ENCODE measurements at places on chromosomes 4 and X.

- no peaks in the 10 kb centered on the region for H3K4me1 ChIP-seq
- no peak overlapping the region for H3K27ac ChIP-seq
- no peaks in the 10 kb centered on the region for H3K27me3 ChIP-seq
Measured at GRCh38 chr4:41514169-41514568, 23.8 kb upstream of the LIMCH1 start.

GRCh38 chrX:39440799-39441284 is 639.6 kb downstream of the MID1IP1 start:
- no peaks in the 10 kb centered on the region for H3K36me3 ChIP-seq
- H3K27ac ChIP-seq, result peak overlapping the region; percentile 80
- no peak for DNase-seq
- H3K4me1 ChIP-seq, result peaks cover 56% of the 10 kb centered on the region
- no peaks in the 10 kb centered on the region for H3K27me3 ChIP-seq

GRCh38 chrX:19673375-19674040 is 158.2 kb upstream of the MAP3K15 start:
- peaks cover 9% of the 10 kb centered on the region for H3K4me1 ChIP-seq
- H3K27me3 ChIP-seq, result no peaks in the 10 kb centered on the region
- H3K36me3 ChIP-seq, result peaks cover 8% of the 10 kb centered on the region
- H3K27ac ChIP-seq, result no peak overlapping the region
- H3K4me3 ChIP-seq, result no peak overlapping the region

DNA sequence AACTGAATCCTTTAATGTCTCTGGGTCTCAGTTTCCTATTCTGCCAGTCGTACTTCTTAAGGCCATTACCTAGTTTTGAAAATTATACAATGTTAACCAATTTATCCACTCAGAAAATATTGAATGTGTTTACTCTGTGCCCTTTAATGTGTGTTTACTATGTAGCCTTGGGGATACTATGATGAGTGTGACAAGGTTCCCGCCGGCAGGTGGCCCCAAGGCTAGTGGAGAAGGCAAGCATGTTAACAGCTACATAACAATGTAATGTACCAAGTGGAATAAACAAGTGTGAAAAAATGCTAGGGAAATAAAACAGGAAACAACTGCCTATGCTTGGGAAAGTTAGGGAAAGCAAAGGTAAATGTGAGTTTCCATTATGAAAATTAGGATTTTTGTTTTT is 187.3 kb upstream of the MBNL3 start:
- no peak overlapping the region for H3K4me3 ChIP-seq
- no peaks in the 10 kb centered on the region for H3K36me3 ChIP-seq
- H3K27ac ChIP-seq, result no peak overlapping the region
- no peaks in the 10 kb centered on the region for H3K27me3 ChIP-seq

DNA sequence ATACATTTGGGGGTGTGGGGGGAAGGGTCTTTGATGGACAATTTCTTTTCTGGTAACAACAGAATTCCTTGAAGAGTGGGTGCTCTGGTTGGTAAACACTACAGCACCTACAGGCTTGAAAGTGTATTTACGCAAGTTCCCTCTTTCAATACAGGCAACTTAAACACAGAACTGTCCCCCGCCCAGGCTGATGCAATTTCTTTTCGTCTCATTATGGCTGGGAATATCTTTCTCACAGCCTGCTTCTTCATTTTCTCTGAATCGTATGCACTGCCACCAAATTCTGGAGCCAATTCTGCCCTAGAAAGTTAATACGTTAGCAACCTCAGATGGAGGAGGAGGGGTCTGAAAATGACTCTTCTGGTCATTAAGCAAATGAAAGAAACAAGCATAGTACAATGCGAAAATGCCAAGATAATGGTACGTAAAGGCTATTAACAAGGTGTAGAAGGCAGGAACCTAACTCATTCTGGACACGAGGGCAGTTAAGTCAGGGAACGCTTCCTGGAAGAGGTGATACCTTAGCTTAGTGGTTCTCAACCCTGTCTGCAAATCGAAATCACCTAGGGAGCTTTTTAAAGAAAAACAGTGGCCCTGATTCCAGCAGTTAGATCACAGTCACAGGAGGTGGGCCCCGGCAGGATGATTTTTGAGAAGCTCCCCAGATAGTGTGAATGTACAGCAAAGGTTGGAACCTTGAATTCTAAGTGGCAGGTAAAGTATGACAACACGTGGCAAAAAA is 1.0 kb downstream of the AGA start:
- H3K27me3 ChIP-seq, result no peaks in the 10 kb centered on the region
- H3K36me3 ChIP-seq, result no peaks in the 10 kb centered on the region
- H3K4me1 ChIP-seq, result peaks cover 17% of the 10 kb centered on the region
- peak overlapping the region; percentile 91 for H3K27ac ChIP-seq

GRCh38 chr4:132998585-132999230 is 150.4 kb upstream of the PCDH10 start:
- no peaks in the 10 kb centered on the region for H3K36me3 ChIP-seq
- no peaks in the 10 kb centered on the region for H3K27me3 ChIP-seq
- H3K27ac ChIP-seq, result no peak overlapping the region
- no peaks in the 10 kb centered on the region for H3K4me1 ChIP-seq
- DNase-seq, result no peak

DNA sequence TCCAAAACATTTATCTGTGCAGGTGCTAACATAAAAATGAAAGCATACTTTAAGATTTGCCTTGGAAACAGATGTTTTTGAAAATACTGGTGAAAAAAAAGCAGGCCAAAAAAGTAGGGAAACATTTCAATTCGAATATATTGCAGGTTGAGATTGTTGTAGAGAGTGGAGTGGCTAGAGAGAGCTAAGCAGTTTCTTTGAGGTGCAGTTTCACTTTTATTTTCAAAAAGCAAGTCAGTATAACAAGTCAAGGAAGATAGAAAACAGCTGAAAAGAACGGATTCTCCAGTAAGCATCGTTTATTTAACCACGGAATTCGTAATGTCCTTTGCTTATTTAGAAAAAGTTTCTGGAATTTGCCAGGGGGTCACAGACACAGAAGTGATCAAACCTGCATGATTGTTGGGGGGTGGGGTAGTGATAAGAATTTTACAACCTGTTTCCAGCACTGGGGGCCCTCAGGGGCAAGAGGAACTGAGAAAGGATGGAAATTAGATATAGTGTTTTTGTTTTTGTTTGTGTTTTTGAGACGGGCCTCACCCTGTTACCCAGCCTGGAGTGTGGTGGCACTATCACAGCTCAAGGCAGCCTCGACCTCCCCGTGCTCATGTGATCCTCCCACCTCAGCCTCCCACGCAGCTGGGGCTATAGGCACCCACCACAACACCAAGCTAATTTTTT is 175.0 kb downstream of the TENM3 start:
- H3K4me3 ChIP-seq, result no peak overlapping the region
- H3K27ac ChIP-seq, result no peak overlapping the region
- no peaks in the 10 kb centered on the region for H3K36me3 ChIP-seq
- H3K27me3 ChIP-seq, result no peaks in the 10 kb centered on the region
- H3K4me1 ChIP-seq, result no peaks in the 10 kb centered on the region

DNA sequence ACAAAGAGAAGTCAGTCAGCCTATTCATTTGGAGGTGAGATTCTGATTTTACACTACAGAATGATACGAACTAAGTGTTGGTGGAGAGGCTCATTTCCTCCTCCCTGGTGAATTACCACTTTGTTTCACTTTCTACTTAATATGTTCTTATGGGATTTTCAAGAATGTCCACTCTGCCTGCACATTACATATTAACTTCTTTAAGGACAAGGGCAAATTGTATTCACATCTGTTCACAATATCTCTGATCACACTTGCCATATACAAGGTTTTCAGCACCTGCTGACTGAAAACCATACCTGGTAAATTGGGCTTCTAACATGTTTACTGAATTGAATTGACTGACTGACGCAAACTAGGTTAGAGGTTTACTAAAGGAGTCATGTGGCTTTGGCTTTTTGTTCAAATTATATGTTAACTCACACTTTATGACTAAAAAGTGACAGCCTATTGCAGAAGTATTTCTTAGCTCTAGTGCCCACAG is 188.4 kb upstream of the MBNL3 start:
- no peaks in the 10 kb centered on the region for H3K36me3 ChIP-seq
- no peak for DNase-seq
- H3K27me3 ChIP-seq, result no peaks in the 10 kb centered on the region
- H3K4me1 ChIP-seq, result no peaks in the 10 kb centered on the region

DNA sequence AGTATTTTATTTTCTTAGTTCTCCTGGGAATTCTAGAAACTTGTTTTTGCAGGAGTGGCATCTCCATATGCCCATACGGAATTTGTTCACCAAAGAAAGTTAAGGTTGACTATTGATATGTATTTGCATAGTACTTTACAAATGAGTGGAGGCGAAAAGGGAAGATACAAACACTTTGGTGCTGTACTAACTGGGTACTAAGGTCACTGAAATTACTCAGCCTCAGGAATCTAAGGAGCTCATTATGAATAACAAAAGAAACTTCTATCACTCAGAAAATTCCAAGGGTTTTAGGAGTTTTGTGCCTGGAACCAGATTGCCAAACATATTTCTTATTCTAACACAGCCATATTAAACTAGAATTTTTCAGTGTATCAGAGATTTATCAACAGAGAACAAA is 27.4 kb upstream of the TMPRSS11B start:
- no peaks in the 10 kb centered on the region for H3K36me3 ChIP-seq
- peaks cover 5% of the 10 kb centered on the region for H3K4me1 ChIP-seq
- H3K27me3 ChIP-seq, result no peaks in the 10 kb centered on the region
- no peak overlapping the region for H3K4me3 ChIP-seq
- DNase-seq, result no peak

GRCh38 chrX:119118780-119119395 is 8.7 kb downstream of the KIAA1210 start:
- H3K27me3 ChIP-seq, result no peaks in the 10 kb centered on the region
- no peak overlapping the region for H3K27ac ChIP-seq
- H3K4me1 ChIP-seq, result no peaks in the 10 kb centered on the region
- peak; percentile 59 for DNase-seq

DNA sequence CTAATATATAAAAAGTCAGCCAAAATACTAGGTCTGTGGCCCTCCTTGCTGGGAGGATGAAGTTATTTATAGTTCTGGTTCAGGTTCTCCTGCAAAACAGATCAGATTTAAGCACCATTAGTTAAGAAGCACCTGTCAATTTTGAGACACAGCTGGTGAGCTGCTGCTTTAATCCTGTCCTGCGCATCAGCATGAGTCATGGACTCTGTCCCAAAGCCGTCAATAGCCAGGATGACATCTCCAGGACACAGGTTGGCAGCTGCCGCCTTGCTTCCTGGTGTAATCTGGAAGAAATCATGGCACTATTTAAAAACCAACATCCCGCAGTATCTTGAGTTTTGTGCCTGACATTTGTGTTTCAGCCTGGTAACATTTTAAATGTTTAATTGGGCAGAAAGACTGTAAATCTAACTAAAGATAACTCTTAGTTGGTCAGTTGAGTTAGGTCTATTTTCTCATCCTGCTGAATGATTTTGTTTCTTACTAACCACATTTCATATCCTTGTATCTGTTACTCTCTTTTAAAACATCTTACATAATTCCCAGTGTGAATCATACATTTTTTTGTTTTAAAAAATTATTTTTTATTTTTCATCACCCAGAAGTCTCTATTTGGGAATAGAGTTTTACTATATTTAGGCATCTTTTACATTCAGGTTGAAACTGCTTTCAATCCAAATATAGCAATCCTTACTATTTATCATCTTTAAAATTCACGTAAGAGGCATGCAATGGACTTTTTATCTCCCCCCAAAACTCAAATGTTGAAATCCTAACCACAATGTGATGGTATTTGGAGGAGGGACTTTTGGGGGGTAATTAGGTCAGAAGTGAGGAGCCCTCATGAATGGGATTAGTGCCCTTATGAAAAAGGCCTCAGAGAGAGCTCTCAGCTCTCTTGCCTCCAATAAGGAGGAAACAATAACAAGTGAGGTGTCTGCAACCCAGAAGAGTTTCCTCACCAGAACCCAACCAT is 10.1 kb downstream of the PDLIM3 start:
- no peaks in the 10 kb centered on the region for H3K36me3 ChIP-seq
- H3K27me3 ChIP-seq, result peaks cover 12% of the 10 kb centered on the region
- no peak overlapping the region for H3K27ac ChIP-seq

GRCh38 chrX:148457279-148457678 is 43.1 kb upstream of the AFF2 start:
- peaks cover 37% of the 10 kb centered on the region for H3K4me1 ChIP-seq
- H3K36me3 ChIP-seq, result no peaks in the 10 kb centered on the region
- no peak overlapping the region for H3K27ac ChIP-seq
- no peak overlapping the region for H3K4me3 ChIP-seq
- no peak for DNase-seq

- no peak overlapping the region for H3K27ac ChIP-seq
- H3K27me3 ChIP-seq, result no peaks in the 10 kb centered on the region
- DNase-seq, result no peak
- no peaks in the 10 kb centered on the region for H3K4me1 ChIP-seq
- H3K4me3 ChIP-seq, result no peak overlapping the region
Measured at GRCh38 chr4:40461879-40462278, 126.7 kb downstream of the CHRNA9 start.

DNA sequence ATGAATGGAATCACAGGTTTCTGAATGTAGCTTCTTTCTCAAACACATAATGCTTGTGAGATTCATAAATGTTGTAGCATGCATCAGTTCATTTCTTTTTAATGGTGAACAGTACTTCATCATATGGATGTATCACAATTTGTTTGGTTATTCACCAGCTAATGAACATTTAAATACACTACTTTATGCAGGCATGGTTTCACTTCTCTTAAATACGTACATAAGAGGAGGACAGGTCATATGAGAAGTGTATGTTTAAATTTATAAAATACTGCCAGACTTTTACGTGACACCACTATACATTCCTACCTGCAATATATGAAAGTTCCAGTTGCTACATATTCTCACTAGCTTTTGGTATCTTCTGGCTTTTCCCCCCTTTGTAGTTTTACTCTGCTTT is 65.4 kb downstream of the ANKRD17 start:
- H3K27ac ChIP-seq, result peak overlapping the region; percentile 47
- no peaks in the 10 kb centered on the region for H3K27me3 ChIP-seq
- peak; percentile 47 for DNase-seq
- H3K4me1 ChIP-seq, result peaks cover 14% of the 10 kb centered on the region
- no peak overlapping the region for H3K4me3 ChIP-seq

- H3K36me3 ChIP-seq, result no peaks in the 10 kb centered on the region
- H3K27me3 ChIP-seq, result no peaks in the 10 kb centered on the region
- H3K27ac ChIP-seq, result no peak overlapping the region
- H3K4me3 ChIP-seq, result no peak overlapping the region
Measured at GRCh38 chrX:49858341-49858740, 20.9 kb upstream of the USP27X start.

GRCh38 chr4:80171656-80172055 is 25.6 kb upstream of the PRDM8 start:
- no peaks in the 10 kb centered on the region for H3K36me3 ChIP-seq
- peak overlapping the region; percentile 47 for H3K4me3 ChIP-seq
- no peaks in the 10 kb centered on the region for H3K27me3 ChIP-seq

GRCh38 chr4:69995526-69996016 is at the start of gene STATH:
STATH (plus strand) TSS chr4:69995966; CDS start chr4:69998438, 2,472 bp downstream.
- H3K4me1 ChIP-seq, result no peaks in the 10 kb centered on the region
- H3K4me3 ChIP-seq, result no peak within 1 kb of the TSS
- H3K27me3 ChIP-seq, result no peaks in the 10 kb centered on the region
- H3K27ac ChIP-seq, result no peak within 1 kb of the TSS

GRCh38 chrX:118115953-118116712 is 477 bp downstream of the KLHL13 start:
- DNase-seq, result peak; percentile 3
- peak overlapping the region; percentile 13 for H3K4me3 ChIP-seq
- peaks cover 6% of the 10 kb centered on the region for H3K4me1 ChIP-seq
- no peak overlapping the region for H3K27ac ChIP-seq
- no peaks in the 10 kb centered on the region for H3K36me3 ChIP-seq
